ENCODE measurements at places on chromosomes 6 and 20.
A peak's percentile ranks its signal among the peaks of the same experiment; 100 is the strongest.

GRCh38 chr6:31354864-31355582 is 2.0 kb downstream of the HLA-B start:
- peak overlapping the region; percentile 97 for H3K4me3 ChIP-seq
- no peaks in the 10 kb centered on the region for H3K27me3 ChIP-seq
- peaks cover 41% of the 10 kb centered on the region for H3K36me3 ChIP-seq
- peak overlapping the region; percentile 90 for H3K27ac ChIP-seq

GRCh38 chr20:12074111-12074655 is 156.5 kb downstream of the BTBD3 start:
- H3K27me3 ChIP-seq: no peaks in the 10 kb centered on the region
- H3K36me3 ChIP-seq: no peaks in the 10 kb centered on the region
- H3K4me1 ChIP-seq: no peaks in the 10 kb centered on the region
- no peak overlapping the region for H3K4me3 ChIP-seq
- H3K27ac ChIP-seq: no peak overlapping the region

GRCh38 chr6:118408863-118409262 is 139.2 kb upstream of the PLN start:
- no peaks in the 10 kb centered on the region for H3K4me1 ChIP-seq
- DNase-seq: no peak
- H3K36me3 ChIP-seq: peaks cover 13% of the 10 kb centered on the region
- peak overlapping the region; percentile 43 for H3K27ac ChIP-seq

DNA sequence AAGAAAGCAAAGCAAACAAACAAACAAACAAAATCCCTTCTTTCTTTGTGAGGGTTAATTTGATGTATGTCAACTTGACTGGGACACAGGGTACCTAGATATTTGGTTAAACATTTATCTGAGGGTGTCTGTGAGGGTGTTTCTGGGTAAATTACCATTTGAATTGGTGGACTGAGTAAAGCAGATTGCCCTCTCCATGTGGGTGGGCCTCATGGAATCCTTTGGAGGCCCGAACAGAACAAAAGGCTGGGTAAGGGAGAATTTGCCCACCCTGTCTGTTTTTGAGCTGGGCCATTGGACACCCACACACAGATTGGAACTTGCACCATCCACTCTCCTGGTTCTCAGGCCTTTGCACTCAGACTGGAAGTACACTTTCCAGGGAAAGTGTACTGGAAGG is 628.8 kb upstream of the CITED2 start:
- no peaks in the 10 kb centered on the region for H3K4me1 ChIP-seq
- DNase-seq: no peak
- H3K27me3 ChIP-seq: peaks cover 4% of the 10 kb centered on the region
- H3K4me3 ChIP-seq: no peak overlapping the region
- H3K36me3 ChIP-seq: no peaks in the 10 kb centered on the region
- no peak overlapping the region for H3K27ac ChIP-seq

All from activated naive CD4-positive, alpha-beta T cell treated with anti-CD3 and anti-CD28 coated beads for 36 hours (primary cell).